Activated T-cell treated with anti-CD3 and anti-CD28 coated beads, Interleukin-2, amount 50 U/mL, for 72 hours (primary cell): ENCODE measurements at places on chromosomes 7 and 10.

DNA sequence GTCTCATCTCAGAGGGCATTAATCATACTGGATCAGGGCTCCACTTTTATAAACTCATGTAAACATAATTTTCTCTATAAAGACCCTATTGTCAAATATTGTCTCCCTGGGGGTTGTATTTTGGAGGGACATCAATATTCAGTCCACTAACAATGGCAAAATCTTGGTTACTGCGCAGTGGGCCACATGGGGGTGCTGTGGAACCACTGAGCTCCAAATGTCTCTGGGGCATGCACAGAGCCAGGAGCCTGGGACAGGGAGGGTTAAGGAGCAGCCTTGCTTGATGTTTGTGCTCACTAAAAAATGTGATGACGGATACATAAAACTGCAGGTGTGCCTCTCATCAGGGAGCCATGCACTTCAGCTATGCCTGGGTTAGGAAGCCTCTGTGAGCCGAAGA lies 62.1 kb upstream of the PRSS58 start:
- DNase-seq = peak; percentile 44

DNA sequence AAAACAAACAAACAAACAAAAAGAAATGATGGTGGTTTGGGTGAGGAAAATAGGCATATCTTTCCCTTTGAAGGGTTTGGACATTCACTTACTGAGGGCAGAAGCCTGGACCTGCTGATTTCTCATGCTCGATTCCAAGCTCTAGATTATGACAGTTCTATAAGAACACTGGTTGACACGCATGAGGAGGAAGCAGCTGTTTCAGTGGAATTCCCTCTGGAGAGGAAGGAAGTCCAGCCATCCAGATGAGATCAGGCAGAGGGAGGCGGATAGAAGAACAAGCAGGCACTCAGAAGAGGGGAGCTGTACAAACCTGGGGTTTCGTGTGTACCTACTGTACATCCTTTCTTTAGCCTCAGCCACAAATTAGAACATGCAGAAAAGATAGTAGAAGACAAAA lies 691.9 kb downstream of the INHBA start:
- DNase-seq = no peak

DNA sequence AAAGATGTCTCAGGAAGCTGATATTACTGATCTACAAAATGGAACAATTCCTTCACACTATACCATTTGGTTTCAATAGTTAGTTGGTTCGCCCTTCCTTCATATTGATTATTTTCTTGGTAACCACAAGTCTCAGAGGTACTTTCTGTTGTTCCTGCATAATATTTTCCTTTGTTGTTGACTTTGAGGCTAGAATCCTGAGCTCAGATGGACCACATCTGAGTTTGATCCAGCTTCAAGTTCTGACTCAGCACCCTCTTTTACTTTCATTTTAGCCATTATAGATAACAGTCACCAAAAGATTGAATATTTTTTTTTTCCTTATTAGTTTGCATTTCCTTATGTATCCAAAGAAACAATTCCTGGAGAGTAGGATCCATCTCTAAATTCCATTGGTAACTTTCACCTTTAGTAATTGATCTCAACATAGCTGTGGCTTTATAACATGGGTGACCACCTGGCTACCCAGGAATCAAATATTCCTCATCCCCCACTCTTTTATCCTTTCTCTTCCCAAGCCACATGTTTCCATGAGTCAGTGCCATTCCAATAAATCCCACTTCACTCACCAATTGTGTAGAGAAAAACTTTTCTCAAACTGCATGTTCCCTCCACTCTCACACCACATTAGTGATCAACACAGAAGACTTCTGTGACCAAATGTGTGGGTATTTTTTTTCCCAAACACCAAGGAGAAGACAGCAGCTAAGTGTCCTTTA lies 9.7 kb upstream of the ABCA13 start:
- no peak for DNase-seq

DNA sequence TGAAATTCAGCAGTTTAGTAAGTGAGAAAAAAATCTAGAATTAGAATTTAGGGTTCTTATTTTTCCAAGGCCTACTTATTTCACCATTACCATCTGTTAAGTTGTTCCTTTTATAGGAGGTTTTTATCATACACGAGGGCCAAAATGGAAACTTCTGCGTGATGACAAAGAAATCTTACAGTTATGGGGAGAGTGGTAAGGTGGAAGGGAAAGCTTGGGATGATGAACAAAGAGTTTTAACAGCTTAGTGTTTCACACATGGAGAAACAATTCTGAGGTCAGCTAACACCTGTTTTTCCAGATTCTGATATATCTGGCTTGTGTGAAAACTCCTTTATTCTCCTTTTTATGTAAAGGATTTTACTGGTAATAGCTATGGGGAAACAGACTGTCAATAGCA lies 49.8 kb upstream of the SEMA3C start:
- no peak for DNase-seq

GRCh38 chr10:73886085-73886529 lies 11.8 kb upstream of the CAMK2G start:
- DNase-seq = peak; percentile 76

DNA sequence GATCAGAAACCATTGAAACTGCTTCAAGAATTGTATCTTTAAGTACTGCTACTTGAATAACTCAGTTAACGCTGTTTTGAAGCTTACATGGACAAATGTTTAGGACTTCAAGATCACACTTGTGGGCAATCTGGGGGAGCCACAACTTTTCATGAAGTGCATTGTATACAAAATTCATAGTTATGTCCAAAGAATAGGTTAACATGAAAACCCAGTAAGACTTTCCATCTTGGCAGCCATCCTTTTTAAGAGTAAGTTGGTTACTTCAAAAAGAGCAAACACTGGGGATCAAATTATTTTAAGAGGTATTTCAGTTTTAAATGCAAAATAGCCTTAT lies 14.7 kb downstream of the HNRNPA2B1 start:
- no peak for DNase-seq

DNA sequence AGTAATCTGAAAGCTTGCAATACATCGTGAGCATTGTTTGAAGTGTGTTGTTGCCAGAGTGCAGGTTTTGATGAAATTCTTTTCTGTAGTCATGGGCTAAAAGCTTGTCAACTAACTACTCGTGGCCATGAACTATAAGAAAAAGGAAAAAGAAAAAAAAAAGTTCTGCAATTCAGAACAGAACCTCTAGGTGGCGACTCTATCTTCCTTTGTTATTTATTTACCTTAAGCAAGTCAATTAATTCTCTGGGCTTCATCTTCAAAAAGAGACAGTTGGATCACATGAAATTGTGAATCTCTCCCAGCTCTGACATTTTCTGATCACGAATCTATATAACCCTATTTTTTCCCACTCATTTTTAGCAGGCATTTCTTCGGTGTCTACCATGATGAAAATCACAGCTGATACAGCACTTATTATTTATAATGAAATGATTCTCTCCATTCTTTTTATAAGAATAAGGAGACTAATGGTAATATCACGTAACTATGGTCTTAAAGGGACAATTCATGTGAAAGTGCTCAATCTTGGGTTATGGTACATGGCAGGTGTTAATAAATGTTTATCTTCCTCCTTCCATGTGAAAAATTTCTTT lies 18.8 kb downstream of the TMEM196 start:
- no peak for DNase-seq

DNA sequence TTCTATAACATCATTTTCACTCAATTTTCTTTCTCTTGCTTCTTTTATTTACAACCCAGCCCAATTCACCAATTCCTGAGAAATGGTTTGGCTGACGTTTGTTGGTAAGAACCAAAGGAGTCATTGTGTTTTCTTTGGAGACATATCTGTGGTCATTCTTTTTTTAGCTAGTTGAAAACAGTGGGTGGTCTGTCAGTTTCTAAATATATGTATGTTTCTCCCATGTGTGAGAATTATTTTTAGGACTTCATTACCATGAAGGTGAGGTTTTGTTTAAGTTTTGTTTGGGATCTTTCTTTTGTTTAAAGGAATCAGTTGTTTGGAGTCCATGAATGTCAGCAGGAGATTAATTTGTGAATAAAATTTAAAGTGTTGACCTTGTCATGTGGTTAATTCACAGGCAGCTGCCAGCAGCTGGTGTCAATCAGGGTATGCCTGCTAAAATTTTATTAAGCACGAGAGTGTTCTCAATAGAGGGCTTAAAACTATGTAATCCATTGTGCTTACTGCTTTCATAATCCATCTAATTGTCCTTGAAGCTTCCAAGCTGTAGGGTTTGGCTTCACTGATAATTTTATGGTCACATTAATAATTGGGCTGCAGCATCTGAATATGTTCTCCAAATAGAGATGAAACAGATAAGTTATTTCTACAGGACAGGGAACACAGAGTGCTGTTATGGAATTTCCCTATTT lies 38.7 kb downstream of the INSYN2A start:
- no peak for DNase-seq

- DNase-seq = peak; percentile 22
These were observed 9.0 kb upstream of the RHBDD2 start for GRCh38 chr7:75869776-75870379.

- DNase-seq = no peak
These were observed 54.3 kb upstream of the SMNDC1 start for GRCh38 chr10:110358869-110359629.

DNA sequence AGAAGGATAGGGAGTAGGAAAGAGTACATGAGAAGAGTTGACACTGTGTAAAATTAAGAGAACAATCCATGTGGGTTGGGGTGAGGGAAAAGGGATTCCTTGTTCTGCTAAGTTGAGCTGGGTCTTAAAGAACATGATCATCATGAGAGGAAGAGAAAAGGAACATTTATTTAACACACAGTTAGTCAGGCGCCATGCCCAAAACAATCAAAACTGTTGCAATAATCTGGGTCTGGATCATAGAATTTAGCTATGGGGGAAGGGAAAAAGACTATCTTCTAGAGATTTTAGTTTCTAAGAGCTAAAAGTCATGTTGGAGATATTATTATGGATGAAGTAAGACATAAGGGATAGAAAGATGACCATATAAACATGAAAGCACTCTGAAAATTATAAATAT lies 178.9 kb downstream of the SEM1 start:
- no peak for DNase-seq

- no peak for DNase-seq
These were observed 43.2 kb downstream of the AKR1B1 start for GRCh38 chr7:134415700-134416099.

DNA sequence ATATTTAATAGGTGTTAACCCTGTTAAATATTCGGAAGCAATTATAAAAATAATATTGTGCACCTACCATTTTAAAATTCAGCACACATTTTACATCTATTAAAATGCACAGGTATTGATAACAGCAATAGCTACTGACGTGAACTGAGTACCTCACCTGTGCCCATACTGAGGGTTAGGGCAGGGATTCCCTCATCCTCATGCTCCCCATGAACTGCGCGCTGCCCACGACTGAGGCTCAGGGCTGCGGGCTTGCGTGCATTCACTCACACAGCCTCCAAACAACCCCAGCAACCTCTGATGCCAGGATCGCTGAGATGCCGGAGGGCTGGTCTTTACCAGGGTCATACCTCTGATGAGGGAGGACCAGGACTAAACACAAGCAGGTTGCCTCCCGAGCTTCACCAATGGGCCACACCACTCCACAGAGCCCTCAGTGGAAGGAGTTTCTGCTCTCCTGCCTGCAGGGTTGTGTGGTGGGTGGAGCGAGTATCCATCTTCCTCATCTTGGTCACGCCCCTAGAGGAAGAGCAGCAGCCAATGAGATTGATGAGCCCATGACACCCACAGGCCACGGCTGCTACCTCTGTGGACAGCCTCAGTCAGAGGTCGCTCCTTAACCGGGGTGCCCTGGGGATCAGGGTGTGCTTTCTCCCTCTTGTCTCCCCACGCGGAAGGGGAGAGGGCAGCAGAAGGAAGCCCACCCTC lies 478.3 kb downstream of the TNS3 start:
- no peak for DNase-seq

GRCh38 chr10:112790921-112791320 lies 159.1 kb upstream of the TCF7L2 start:
- DNase-seq = no peak

DNA sequence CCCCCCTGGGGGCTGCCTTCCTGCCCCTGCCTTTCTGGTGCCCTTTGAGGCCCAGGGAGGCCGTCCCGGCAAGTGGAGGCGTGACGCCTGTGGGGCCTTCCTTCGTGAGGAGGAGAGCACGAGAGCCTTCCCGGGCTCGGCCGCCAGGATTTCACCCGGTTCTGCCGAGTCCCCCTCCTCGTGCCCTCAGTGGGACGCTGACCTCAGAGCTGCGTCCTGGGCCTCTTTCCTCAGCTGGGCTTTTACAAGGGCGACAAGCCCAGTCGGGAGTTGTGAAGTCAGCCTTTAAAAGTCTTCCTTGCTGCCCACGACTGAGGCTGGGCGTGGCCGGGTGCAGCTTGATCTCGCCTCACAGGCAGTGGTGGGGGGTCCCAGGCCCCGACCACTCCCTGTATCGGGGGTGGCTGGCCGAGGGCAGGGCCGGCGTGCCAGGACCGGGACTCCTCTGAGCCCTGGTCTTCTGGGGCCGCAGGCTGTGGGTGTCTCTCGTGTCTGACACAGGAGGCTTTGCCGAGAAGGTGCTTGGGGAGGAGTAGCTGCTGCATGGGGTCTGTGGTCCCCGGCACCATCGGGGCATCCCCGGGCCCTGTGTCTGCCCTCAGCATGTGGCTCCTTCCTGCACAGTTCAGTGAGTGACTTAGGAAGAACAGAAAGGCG lies 41.8 kb downstream of the FAM20C start:
- no peak for DNase-seq

GRCh38 chr7:105352018-105352612 lies 36.6 kb downstream of the SRPK2 start:
- peak; percentile 47 for DNase-seq

GRCh38 chr7:26051021-26051420 lies 101.0 kb upstream of the NFE2L3 start:
- DNase-seq = no peak

DNA sequence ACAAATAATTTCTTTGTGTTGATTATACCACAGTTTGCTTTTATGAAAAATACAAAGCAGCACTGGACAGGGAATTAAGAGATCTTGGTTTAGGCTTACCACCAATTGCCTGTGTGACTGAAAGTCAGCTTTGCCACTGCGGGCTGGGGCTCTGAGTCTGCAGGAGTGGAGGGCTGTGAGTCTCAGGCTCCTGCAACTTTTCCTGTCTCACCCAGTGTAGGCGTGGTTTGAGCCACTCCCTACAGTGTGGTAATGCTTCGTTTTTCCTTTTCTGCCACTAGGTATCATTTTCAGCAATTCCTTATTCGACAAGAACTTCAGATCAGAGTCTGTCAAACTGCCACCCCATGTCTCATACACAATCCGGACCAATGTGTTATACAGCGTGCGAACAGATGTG lies 180.6 kb downstream of the ABCA13 start:
- no peak for DNase-seq

DNA sequence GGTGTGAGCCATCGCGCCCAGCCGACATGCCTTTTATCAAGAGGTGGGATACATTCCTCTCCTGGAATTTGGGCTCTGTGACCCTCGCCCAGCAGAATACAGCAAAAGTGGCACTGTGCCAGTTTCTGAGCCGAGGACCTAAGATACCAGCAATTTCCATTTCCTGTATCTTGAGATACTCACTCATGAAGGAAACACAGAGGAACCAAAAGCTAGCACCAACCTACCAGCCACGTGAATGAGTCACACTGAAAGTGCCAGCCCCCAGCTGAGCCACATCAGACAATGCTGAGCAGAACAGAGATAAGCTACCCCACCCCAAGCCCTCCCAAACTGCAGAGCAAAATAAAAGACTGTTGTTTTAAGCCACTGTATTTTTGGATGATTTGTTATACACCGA lies 56.3 kb downstream of the CACUL1 start:
- DNase-seq = peak; percentile 82
